ENCODE measurements at places on chromosomes 16 and 17. TPM values are rescaled to one million over a fixed set of nuclear protein-coding genes. Genes with fewer than 3 reads are reported as not detected.

The HES7 gene
- 1.8 TPM for total RNA-seq

The CNGB1 gene
- not detected for total RNA-seq

The NHLRC4 gene
- 0.59 TPM for total RNA-seq

The LYRM9 gene
- 2.5 TPM for total RNA-seq

The CRISPLD2 gene
- not detected for total RNA-seq
